Testis (tissue), 5 donors: ENCODE measurements at places on chromosomes 6 and 20. TPM values are rescaled to one million over a fixed set of nuclear protein-coding genes. Genes with fewer than 3 reads are reported as not detected.

DNA sequence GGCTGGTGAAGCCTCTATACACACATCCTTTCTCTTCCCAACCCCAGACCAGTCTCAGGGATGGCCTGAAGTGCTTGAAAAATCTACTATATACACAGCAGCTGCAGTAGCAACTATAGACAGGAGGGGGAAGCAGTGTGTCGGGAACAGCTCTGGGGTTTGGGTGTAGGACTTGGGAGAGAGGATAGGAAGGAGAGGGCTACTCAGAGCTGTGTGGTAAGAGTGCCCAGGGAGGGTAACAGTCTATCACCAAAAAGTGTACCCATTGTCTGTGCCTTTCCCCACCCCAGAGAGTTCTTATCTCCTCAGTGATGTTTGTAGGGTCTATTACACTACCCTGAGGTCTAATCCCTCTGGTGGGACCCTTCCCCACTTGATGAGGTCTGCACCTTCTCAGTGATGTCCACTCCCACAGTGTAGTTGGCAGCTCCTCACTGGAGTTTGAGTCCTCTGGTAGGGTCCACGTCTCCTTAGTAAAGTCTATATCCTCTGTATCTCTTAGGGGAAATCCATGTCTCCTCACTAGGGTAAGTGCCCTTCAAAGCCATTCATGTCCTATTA is 1.5 kb upstream of the GGT7 start:
- H3K4me3 ChIP-seq: no peak overlapping the region
- peaks cover 22% of the 10 kb centered on the region for H3K4me1 ChIP-seq
- DNase-seq: peak; percentile 87
- H3K36me3 ChIP-seq: no peaks in the 10 kb centered on the region

GRCh38 chr6:33497157-33497556 is 42.8 kb downstream of the ZBTB9 start:
- H3K27ac ChIP-seq: no peak overlapping the region
- DNase-seq: no peak
- H3K4me3 ChIP-seq: no peak overlapping the region
- H3K4me1 ChIP-seq: no peaks in the 10 kb centered on the region
- H3K27me3 ChIP-seq: no peaks in the 10 kb centered on the region
- no peaks in the 10 kb centered on the region for H3K36me3 ChIP-seq

DNA sequence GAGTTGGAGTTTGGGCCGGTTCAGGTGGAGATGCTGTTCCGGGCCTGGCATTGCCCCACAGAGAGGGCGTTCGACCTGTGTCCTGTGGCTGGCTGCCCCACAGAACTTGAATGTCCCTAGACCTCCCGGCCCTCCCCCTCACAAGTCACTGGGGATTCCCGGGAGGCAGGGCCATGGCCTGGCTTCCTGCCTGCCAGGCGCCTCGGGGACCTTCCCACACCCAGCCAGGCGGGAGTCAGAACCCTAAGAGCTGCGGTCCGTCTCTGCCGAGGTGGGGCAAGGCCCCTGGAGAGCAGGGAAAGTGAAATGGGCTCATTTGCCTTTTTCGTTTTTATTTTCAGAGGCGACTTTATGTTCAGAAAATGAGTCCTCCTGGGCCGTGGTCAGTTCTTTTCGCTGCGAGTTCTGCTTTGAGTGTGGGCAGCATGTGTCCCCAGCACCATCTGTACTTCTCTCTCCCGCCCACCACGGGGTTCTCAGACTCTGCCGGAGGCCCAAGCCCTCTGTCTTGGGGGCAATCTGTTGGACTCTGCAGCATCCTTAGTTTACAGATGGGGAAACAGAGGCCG is 8.5 kb downstream of the RBM38 start:
- H3K36me3 ChIP-seq: no peaks in the 10 kb centered on the region
- DNase-seq: peak; percentile 59
- peaks cover 63% of the 10 kb centered on the region for H3K4me1 ChIP-seq
- no peaks in the 10 kb centered on the region for H3K27me3 ChIP-seq
- H3K4me3 ChIP-seq: no peak overlapping the region

GRCh38 chr20:57996936-57997890 is 231.2 kb downstream of the ANKRD60 start:
- no peak for DNase-seq
- H3K27ac ChIP-seq: no peak overlapping the region
- peaks cover 24% of the 10 kb centered on the region for H3K4me1 ChIP-seq
- H3K36me3 ChIP-seq: no peaks in the 10 kb centered on the region
- no peak overlapping the region for H3K4me3 ChIP-seq

- H3K4me1 ChIP-seq: no peaks in the 10 kb centered on the region
- no peaks in the 10 kb centered on the region for H3K36me3 ChIP-seq
- H3K27ac ChIP-seq: no peak overlapping the region
- DNase-seq: no peak
- no peak overlapping the region for H3K4me3 ChIP-seq
These were observed 48.2 kb downstream of the CDH4 start for GRCh38 chr20:61300293-61300692.

DNA sequence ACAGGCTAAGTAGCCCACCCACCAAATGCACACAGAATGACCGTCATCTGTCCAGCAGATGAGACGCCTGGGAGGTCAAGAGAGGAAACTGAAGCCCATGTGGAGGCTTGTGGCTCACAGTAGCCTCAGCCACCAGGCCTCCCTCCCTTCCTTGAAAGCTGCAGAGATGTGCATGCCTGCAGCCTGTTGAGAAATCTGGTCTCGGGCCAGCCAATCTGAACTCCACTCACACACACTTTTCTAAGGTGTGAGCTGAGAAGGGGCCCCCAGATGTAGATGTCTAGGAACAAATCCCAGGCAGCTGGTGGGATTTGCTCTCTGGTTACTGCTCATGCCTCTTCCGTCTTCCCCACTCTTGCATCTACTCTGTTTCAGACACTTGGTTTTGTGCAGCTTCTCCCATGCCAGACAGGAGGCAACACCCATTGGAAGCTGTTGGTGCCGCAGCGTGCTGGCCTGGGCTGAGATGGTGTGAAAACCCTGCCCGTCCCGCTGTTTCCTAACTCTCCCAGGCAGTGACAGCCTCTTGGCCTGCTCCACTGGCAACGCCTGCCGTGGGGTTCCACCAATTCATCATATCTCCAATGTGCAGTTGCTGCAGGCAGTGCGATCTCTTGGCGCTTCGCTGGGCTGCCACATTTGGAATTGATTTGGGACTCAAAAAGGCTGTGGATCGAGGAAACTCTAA is 24.1 kb upstream of the PAX1 start:
- no peak overlapping the region for H3K27ac ChIP-seq
- H3K4me3 ChIP-seq: no peak overlapping the region
- H3K4me1 ChIP-seq: no peaks in the 10 kb centered on the region
- no peak for DNase-seq
- H3K36me3 ChIP-seq: no peaks in the 10 kb centered on the region
- no peaks in the 10 kb centered on the region for H3K27me3 ChIP-seq

- H3K27me3 ChIP-seq: no peaks in the 10 kb centered on the region
- no peaks in the 10 kb centered on the region for H3K36me3 ChIP-seq
- peak overlapping the region; percentile 79 for H3K4me3 ChIP-seq
- peak overlapping the region; percentile 71 for H3K27ac ChIP-seq
- H3K4me1 ChIP-seq: peaks cover 32% of the 10 kb centered on the region
These were observed 580 bp downstream of the VEGFA start for GRCh38 chr6:43770372-43771209.

DNA sequence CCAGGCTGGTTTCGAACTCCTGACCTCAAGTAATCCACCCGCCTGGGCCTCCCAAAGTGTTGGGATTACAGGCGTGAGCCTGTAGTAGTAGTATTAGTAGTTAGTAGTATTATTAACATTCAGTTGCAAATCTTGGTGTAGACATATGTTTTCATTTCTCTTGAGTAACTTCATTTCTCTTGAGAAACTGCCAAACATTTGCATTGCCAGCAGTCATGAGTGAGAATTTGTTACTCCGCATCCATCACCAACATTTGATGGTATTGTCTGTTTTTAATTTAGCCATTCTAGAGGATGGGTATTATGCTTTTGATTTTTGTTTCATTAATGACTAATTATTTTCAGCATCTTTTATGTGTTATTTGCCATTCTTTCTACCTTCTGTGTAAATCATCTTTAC is 1.5 kb upstream of the ERVFRD-1 start:
- H3K27me3 ChIP-seq: no peaks in the 10 kb centered on the region
- no peaks in the 10 kb centered on the region for H3K36me3 ChIP-seq
- no peak overlapping the region for H3K4me3 ChIP-seq
- no peak overlapping the region for H3K27ac ChIP-seq

GRCh38 chr6:18792866-18793265 is 405.7 kb downstream of the RNF144B start:
- H3K27me3 ChIP-seq: no peaks in the 10 kb centered on the region
- H3K27ac ChIP-seq: no peak overlapping the region
- DNase-seq: no peak
- H3K4me1 ChIP-seq: no peaks in the 10 kb centered on the region
- no peaks in the 10 kb centered on the region for H3K36me3 ChIP-seq

- no peak within 1 kb of the TSS for H3K27ac ChIP-seq
- H3K36me3 ChIP-seq: no peaks in the 10 kb centered on the region
- peak; percentile 95 for DNase-seq
These were observed at the start of gene BMP6 for GRCh38 chr6:7725849-7726415. Gene BMP6 (plus strand): TSS chr6:7726099. CDS start chr6:7726956, 857 bp downstream.

DNA sequence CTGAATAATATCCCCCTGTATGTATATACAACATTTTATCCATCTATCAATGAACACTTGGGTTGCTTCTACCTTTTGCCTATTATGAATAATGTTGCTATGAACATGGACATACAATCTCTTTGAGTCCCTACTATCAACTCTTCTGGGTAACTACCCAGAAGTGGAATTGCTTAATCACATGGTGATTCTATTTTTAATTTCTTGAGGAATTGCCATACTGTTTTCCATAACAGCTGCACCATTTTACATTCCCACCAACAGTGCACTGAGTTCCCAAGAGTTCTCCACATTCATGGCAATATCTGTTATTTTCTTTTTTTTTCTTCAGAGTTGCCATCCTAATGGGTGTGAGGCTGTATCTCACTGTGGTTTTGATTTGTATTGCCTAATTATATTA is 88.3 kb downstream of the ZHX3 start:
- no peak overlapping the region for H3K4me3 ChIP-seq
- H3K27me3 ChIP-seq: no peaks in the 10 kb centered on the region
- no peaks in the 10 kb centered on the region for H3K36me3 ChIP-seq
- H3K4me1 ChIP-seq: peaks cover 18% of the 10 kb centered on the region
- DNase-seq: no peak

DNA sequence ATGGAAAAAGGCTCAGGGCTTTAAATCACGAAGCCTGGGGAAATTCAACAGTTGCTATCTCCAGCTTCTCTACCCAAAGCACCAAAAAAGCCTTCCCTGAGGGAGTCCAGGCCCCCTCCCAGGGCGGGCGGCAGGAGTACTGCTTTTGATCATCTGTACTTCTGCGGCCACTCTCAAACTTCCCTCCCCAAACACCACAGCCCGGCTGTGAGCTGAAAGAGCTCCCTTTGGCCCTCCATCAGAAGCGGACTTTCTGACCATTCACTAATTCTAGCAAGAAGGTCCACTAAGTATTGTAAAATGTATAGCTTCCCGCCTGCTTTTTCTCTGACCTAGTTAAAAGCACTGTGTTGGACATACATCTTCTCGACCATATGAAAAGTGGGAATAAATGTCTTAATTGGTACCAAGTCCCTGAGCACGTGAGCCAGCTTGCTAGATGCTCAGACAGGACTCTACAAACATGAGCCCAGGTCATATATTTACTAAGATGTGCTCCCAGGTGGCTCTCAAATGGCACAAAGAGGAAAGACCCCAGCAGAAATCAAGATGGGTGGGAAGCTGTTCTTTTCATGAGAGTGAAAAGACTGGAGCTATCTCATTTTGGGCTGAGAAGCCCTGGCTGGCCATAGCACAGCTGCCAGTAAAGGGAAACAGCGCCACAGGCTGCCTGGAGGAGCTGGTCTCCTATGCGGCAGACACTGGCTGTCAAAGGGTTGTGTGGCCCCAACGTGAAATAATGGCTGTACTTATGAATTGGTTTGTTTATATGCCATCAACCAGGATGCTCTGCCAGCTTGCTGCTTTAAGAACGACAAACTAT is 58.6 kb downstream of the GFOD1 start:
- H3K36me3 ChIP-seq: no peaks in the 10 kb centered on the region
- DNase-seq: no peak
- no peaks in the 10 kb centered on the region for H3K4me1 ChIP-seq
- H3K27me3 ChIP-seq: no peaks in the 10 kb centered on the region
- H3K27ac ChIP-seq: no peak overlapping the region

GRCh38 chr20:55597526-55597925 is 407.8 kb downstream of the CBLN4 start:
- H3K36me3 ChIP-seq: no peaks in the 10 kb centered on the region
- no peak overlapping the region for H3K27ac ChIP-seq
- no peaks in the 10 kb centered on the region for H3K4me1 ChIP-seq
- no peak for DNase-seq
- H3K4me3 ChIP-seq: no peak overlapping the region

- no peak overlapping the region for H3K4me3 ChIP-seq
- no peak overlapping the region for H3K27ac ChIP-seq
- DNase-seq: no peak
- no peaks in the 10 kb centered on the region for H3K4me1 ChIP-seq
- H3K36me3 ChIP-seq: no peaks in the 10 kb centered on the region
- H3K27me3 ChIP-seq: no peaks in the 10 kb centered on the region
These were observed 91.6 kb downstream of the MAP3K7 start for GRCh38 chr6:90495216-90495817.

GRCh38 chr6:164546263-164546662 is 763.1 kb downstream of the C6orf118 start:
- H3K4me1 ChIP-seq: no peaks in the 10 kb centered on the region
- no peaks in the 10 kb centered on the region for H3K27me3 ChIP-seq
- no peaks in the 10 kb centered on the region for H3K36me3 ChIP-seq
- H3K27ac ChIP-seq: no peak overlapping the region

GRCh38 chr6:109360791-109361190 is 21.5 kb downstream of the CD164 start:
- H3K36me3 ChIP-seq: no peaks in the 10 kb centered on the region
- H3K4me3 ChIP-seq: no peak overlapping the region
- H3K27ac ChIP-seq: no peak overlapping the region
- no peaks in the 10 kb centered on the region for H3K4me1 ChIP-seq
- H3K27me3 ChIP-seq: no peaks in the 10 kb centered on the region

GRCh38 chr6:149153100-149153499 is 164.4 kb upstream of the TAB2 start:
- no peaks in the 10 kb centered on the region for H3K4me1 ChIP-seq
- H3K36me3 ChIP-seq: no peaks in the 10 kb centered on the region
- H3K27me3 ChIP-seq: no peaks in the 10 kb centered on the region
- no peak for DNase-seq

DNA sequence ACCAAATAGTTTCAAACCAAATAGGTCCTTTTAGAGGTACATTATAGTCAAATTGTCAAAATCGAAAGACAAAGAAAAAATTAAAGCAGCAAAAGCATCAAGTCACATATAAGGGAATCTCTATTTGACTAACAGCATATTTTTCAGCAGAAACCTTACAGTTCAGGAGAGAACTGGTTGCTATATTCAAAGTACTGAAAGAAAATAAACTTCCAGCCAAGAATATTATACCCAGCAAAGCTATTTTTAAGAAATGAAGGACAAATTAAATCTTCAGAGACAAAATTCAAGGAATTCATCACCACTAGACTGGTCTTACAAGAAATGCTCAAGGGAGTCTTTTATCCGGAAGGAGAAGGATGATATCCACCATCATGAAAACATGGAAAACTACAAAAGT is 16.0 kb downstream of the WDR27 start:
- no peaks in the 10 kb centered on the region for H3K4me1 ChIP-seq
- no peaks in the 10 kb centered on the region for H3K36me3 ChIP-seq
- H3K27me3 ChIP-seq: no peaks in the 10 kb centered on the region
- DNase-seq: no peak
- H3K27ac ChIP-seq: no peak overlapping the region

GRCh38 chr6:115898246-115898645 is 162.4 kb downstream of the FRK start:
- no peaks in the 10 kb centered on the region for H3K27me3 ChIP-seq
- no peaks in the 10 kb centered on the region for H3K4me1 ChIP-seq
- no peak overlapping the region for H3K27ac ChIP-seq

The TCF15 gene
- polyA plus RNA-seq: 2.0 TPM

The GNRH2 gene
- polyA plus RNA-seq: 2.6 TPM

The CD109 gene
- 7.0 TPM for polyA plus RNA-seq

The TFAP2B gene
- 0.63 TPM for polyA plus RNA-seq

The WFDC12 gene
- not detected for polyA plus RNA-seq

The SIRPD gene
- 91.3 TPM for polyA plus RNA-seq
